ENCODE measurements at places on chromosomes 12 and 14.
A peak's percentile ranks its signal among the peaks of the same experiment; 100 is the strongest.

- DNase-seq: no peak
These were observed 30.2 kb downstream of the FOXN4 start for GRCh38 chr12:109278912-109279311.

- no peak for DNase-seq
These were observed 287.3 kb downstream of the NAV3 start for GRCh38 chr12:78118036-78118435.

DNA sequence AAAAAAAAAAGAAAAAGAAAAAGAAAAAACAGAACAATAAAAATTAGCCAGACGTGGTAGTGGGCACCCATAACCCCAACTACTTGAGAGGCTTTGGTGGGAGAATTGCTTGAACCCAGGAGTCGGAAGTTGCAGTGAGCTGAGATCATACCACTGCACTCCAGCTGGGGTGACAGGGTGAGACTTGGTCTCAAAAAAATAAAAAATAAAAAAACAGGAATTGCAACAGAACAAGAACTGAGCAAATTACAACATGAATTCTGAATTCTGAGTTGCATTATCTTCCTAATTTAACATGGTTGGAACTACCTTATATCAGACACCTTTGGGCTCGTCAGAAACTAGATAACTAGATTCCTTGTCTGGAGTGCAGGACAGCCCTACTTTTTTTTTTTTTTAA is 53.3 kb upstream of the NR2C1 start:
- DNase-seq: no peak

- DNase-seq: peak; percentile 62
These were observed 991 bp downstream of the FBXL14 start for GRCh38 chr12:1593174-1594005.

- peak; percentile 47 for DNase-seq
These were observed 7.6 kb downstream of the VPS37B start for GRCh38 chr12:122888232-122888752.

DNA sequence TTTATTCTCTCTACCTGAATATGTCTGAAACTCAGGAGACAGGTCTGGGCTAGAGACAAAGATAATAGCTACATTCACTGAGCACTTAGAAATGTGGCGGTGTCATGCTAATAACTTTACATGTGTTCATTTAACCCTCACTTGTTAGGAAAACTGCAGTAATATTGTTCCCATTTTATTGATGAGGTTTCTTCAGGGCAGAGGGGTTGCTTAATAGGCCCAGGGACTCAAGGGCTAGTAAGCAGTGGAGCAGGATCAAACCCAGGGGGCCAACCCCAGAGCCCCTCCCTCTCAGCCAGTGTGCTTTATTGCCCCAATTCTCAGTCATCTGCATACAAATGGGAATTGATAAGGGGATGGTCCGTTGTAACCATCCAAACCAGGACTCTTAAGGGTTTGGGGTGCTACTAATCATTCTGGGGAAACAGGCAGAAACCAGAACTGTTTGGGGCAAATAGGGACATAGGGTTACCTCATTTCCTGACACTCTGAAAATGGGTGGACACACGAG is 142.8 kb upstream of the AMIGO2 start:
- DNase-seq: no peak

DNA sequence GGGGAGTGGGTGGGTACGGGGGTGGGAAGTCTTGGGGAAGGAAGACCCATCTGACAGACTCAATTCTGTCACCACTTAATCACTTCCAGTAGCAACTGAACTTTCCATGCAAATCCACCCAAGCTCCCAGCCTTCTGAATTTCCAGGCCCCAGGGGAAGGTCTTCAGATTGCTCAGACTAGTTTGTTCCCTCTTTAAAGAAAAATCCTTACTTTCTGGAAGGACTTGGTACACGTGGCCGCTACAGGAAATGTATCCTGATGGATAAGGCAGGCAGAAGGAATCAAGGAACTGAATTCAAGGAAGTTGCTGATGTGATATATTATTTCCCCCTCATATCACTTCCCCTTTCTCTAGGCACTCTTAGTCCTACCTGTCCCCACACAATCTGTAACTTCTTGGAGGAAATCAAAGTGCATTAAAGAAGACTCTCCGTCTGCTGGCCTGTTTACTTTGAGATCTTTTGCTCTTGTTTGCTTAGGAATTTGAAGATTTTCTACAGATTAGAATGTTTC is 6.4 kb downstream of the NFKBIA start:
- DNase-seq: no peak

- DNase-seq: no peak
These were observed 181.1 kb upstream of the STXBP6 start for GRCh38 chr14:25231004-25231403.

DNA sequence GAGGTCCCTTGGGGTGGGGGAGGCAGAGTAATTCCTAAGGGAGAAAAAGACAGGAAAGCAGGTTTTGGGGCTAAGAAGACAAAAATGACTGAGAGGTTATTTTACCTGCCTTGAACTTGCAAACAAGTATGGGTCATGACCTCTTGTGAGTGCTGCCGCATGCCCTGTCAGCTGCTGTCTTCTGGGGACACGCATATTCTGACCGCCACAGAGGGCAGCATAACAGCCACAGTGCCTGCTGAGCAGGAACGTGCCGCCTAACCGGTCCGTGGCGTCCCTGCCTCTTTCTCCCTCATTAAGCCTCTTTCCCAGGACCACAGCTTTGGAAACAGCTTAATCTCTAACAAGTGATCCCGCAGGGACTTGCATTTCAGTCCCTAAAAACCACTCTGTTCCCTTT is 51.3 kb upstream of the KCNA1 start:
- no peak for DNase-seq

DNA sequence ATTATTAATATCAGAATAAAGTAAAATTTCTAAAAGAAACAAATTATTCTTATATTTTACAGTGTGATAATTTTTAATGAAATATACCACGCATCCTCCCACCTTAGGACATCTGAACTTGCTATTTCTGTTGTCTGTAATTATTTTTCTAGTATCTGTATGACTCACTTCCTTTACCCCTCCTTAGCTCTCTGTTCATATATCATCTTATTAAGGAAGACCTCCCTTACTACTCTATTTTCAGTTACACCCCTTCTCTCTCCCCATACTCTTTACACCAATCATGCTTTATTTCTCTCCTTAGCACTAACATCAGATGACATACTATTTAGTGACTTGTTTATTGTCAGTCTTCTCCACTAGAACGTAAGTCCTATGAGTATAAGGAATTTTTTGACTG is 34.2 kb upstream of the C12orf50 start:
- DNase-seq: no peak

All from activated naive CD4-positive, alpha-beta T cell treated with anti-CD3 and anti-CD28 coated beads, Interleukin-2, amount 50 U/mL, for 16 hours (primary cell).